Chondrocyte (in vitro differentiated cells): ENCODE measurements at places on chromosomes 3 and 15. TPM values are rescaled to one million over a fixed set of nuclear protein-coding genes. Genes with fewer than 3 reads are reported as not detected.

DNA sequence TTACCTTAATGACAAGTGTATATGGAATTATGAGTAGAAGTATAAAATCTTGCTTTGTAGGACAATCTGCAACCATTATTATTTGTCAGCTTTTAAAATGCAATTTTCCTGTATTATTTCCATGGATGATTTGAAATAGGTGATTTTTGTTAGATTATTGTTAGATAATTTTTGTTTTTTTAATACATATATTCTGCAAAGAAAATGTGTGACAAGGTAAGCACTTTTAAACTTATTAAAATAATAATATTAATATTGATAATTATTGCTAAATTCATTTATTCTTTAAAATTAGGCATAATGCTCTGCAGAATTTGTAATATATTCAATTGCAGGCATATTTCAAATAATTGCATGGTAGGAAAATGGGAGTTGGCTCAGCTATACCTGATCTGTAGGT is 329.5 kb downstream of the CADM2 start:
- no peak for DNase-seq
- H3K4me1 ChIP-seq = no peaks in the 10 kb centered on the region
- peaks cover 10% of the 10 kb centered on the region for H3K27me3 ChIP-seq
- H3K27ac ChIP-seq = no peak overlapping the region
- no peaks in the 10 kb centered on the region for H3K36me3 ChIP-seq
- H3K4me3 ChIP-seq = no peak overlapping the region

DNA sequence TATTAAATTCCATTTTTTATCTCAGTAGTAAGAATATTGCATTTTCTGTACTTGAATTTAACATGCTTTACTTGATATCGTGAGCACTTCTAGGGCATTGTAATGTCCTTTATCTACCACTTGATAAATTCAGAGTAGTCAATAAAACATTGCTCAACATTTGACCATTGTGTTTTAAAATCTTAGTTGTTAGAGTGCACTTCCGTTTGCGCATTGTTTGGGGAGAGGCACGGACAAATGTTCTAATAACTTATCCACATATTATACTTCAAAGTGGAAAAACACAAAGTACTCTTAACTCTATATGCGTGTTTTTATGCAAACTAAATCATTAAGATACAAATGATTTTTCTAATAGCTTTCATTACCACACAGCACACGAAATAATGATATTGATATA is 419 bp downstream of the FAM227B start:
- H3K27me3 ChIP-seq = no peaks in the 10 kb centered on the region
- peaks cover 45% of the 10 kb centered on the region for H3K4me1 ChIP-seq
- H3K27ac ChIP-seq = peak overlapping the region; percentile 99
- H3K36me3 ChIP-seq = peaks cover 6% of the 10 kb centered on the region
- DNase-seq = no peak

DNA sequence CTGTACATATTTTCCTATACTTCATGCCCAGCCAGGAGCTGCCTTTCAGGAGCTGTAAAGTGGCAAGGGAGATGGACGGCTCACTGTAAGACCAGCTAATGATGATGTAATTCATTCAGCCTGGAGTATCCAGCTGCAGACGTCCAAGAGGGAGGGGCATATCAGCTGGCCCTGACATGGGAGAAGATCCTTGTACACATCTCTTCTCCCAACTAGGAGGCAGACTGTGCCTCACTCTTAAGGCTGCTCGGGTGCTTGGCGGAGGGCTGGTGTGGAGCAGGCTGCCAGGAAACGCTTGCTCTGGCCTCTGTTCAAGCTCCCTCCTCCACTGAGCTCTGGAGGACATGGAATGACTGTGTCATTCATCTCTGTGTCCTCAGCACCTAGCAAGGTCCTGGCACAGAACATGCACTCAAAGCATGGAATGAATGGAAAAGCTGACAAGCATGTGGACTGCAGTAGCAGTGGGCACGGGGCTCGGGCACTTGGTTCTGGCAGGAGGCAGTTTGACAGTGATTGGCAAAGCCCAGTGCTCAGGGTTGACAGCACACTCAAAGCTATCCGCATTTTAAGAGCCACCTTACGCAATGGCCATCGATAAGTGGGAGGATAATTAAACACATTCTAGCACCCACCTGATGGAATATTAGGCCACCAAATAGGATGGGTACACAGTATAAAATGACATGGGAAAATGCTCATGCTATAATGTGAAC is 72.4 kb downstream of the TBC1D2B start:
- DNase-seq = no peak
- H3K27ac ChIP-seq = peak overlapping the region; percentile 79
- H3K36me3 ChIP-seq = peaks cover 44% of the 10 kb centered on the region
- peaks cover 33% of the 10 kb centered on the region for H3K4me1 ChIP-seq

GRCh38 chr3:71850654-71851053 is 65.7 kb upstream of the PROK2 start:
- peaks cover 18% of the 10 kb centered on the region for H3K27me3 ChIP-seq
- no peak overlapping the region for H3K27ac ChIP-seq
- DNase-seq = no peak
- H3K4me3 ChIP-seq = no peak overlapping the region

SCAANT1 gene
- not detected in 3 replicates for total RNA-seq

DNA sequence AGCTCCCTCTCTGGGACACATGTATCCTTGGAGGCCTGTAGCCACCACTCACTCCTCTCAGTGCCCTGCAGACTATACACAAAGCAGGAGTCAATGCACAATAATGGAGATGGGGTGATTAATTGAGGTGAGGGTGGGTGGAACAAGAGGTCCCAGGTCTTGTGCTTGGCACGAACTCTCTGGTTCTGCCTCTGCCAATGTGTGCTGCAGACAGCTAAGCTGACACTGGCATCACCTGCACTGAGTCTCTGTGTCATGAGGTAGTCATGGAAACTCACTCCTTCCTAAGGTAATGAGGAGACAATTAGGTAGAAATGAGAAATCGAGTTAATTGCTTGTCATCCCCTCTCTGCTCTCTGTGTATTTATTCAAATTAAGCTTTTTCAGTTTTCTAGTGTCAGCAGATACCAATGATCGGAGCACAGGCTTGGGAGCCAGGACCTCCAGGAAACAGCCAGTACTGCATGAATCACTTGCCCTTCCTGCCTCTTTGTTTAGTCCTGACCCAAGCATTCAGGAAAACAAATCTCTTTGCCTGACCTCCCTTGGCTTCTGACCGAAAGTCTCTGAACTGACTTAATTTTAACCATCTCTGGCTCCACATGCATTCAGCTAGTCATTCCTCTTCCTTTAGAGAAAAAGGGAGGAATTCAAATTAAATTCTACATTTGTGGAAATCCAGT is 56.7 kb downstream of the DRD3 start:
- peaks cover 4% of the 10 kb centered on the region for H3K4me1 ChIP-seq
- no peak overlapping the region for H3K4me3 ChIP-seq
- no peak overlapping the region for H3K27ac ChIP-seq
- DNase-seq = no peak

GABRG3 gene
- total RNA-seq = not detected in 3 replicates

- H3K4me1 ChIP-seq = peaks cover 97% of the 10 kb centered on the region
- H3K36me3 ChIP-seq = peaks cover 64% of the 10 kb centered on the region
- no peak for DNase-seq
- no peaks in the 10 kb centered on the region for H3K27me3 ChIP-seq
Measured at GRCh38 chr15:60379525-60380274, 18.1 kb downstream of the ANXA2 start.

GRCh38 chr15:93649691-93650235 is 560.8 kb upstream of the RGMA start:
- no peaks in the 10 kb centered on the region for H3K36me3 ChIP-seq
- no peak overlapping the region for H3K4me3 ChIP-seq
- H3K4me1 ChIP-seq = no peaks in the 10 kb centered on the region
- no peak overlapping the region for H3K27ac ChIP-seq

DNA sequence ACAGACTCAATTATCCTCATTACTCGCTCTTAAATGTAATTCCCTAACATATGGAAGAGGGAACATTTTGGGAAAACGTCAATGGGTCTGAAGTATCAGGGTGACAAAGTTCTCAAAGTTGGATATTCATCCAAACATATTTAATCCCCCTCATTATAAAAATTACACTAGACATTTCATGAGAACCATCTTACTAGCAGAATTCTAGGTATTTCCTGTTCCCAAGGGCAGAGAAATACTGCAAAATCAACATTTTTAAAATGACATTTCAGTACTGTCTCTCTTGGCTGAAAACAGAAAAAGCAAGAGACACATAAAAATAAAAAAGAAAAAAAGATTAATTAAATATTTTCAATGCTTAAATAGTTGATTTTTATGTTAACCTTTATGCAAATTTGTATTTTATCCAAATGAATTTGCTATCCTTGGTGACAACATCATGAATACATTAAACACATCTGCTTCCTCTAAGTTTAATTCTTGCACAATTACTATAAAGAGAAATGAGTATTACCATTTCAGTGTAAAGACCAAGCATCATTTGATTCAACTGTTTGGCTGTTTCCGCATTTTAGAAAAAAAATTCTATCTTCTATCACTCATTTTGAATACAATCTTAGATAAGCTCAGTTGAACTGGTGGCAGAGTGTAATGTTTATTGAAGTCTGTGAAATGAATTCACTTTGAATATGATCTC is 114.8 kb upstream of the COL8A1 start:
- DNase-seq = no peak
- peak overlapping the region; percentile 93 for H3K27ac ChIP-seq
- peaks cover 97% of the 10 kb centered on the region for H3K4me1 ChIP-seq
- peak overlapping the region; percentile 76 for H3K4me3 ChIP-seq
- peaks cover 13% of the 10 kb centered on the region for H3K36me3 ChIP-seq
- no peaks in the 10 kb centered on the region for H3K27me3 ChIP-seq

DNA sequence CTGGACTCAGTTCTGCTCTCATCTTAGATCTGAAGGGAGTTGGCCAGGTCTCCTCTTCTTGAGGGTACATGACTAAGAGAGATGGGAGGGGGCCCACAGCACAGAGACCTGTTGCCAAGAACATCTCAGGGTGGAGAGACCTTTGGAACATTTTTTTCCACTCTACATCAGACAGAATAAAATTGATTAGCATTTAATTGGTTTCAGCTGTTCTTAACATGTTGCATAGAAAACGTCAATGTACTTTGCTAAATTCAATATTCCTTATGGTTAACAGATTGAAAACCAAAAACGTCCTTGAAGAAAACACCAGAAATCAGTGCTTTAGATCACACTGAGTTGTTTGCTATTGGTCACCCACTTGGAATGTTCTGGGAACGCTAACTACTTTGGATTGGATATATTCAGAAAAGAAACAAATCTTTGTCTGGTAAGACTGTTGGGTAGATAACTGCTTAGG is 36.4 kb upstream of the FSTL1 start:
- H3K4me3 ChIP-seq = no peak overlapping the region
- H3K4me1 ChIP-seq = peaks cover 18% of the 10 kb centered on the region
- H3K27me3 ChIP-seq = no peaks in the 10 kb centered on the region
- DNase-seq = no peak

GRCh38 chr3:186414735-186415419 is 52.8 kb upstream of the DGKG start:
- DNase-seq = no peak
- H3K4me1 ChIP-seq = peaks cover 39% of the 10 kb centered on the region
- peaks cover 4% of the 10 kb centered on the region for H3K27me3 ChIP-seq

DNA sequence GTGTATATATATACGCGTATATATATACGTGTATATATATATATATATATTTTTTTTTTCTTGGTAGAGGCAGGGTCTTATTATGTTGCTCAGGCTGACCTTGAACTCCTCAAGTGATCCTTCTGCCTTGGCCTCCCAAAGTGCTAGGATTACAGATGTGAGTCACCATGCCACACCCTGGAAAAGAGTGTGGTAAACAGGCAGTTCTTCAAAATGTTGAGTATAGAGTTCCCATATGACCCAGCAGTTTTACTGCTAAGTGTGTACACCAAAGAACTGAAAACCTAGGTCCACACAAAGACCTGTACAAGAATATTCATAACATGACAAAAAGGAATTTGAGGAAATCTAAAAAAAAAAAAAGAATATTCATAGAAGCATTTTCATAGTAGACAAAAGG is 71.8 kb upstream of the GCNT3 start:
- no peak overlapping the region for H3K27ac ChIP-seq
- no peaks in the 10 kb centered on the region for H3K36me3 ChIP-seq
- no peak for DNase-seq
- peaks cover 20% of the 10 kb centered on the region for H3K27me3 ChIP-seq
- H3K4me3 ChIP-seq = no peak overlapping the region
- H3K4me1 ChIP-seq = no peaks in the 10 kb centered on the region

GRCh38 chr3:179801263-179801662 is 148.4 kb downstream of the USP13 start:
- no peak for DNase-seq
- peaks cover 18% of the 10 kb centered on the region for H3K4me1 ChIP-seq
- peak overlapping the region; percentile 80 for H3K27ac ChIP-seq
- H3K36me3 ChIP-seq = no peaks in the 10 kb centered on the region
- no peak overlapping the region for H3K4me3 ChIP-seq

DNA sequence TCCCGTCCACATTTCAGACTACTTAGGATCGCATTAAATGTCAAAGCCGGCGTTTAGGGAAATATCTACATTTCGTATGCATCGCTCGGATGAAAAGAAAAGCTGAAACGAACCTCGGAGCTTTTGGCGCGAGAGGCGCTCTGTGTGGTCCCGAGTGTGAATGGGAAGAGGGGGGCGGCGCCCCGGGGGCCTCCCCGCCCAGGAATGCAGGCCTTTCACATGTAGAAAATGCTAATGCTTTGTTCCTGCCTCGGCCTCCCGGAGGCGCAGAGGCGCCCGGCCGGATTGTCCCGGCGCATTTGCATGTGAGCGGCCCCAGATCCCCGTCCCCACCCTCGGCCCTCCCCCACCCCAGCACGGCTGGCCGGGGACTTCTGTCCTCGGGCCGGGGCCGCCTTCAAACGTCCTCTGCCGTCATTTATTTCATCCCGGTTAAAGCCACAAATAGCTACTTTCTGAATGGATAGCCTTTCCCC is 37.0 kb upstream of the TRIM71 start:
- DNase-seq = no peak
- H3K27ac ChIP-seq = peak overlapping the region; percentile 90
- peaks cover 4% of the 10 kb centered on the region for H3K4me1 ChIP-seq

GRCh38 chr3:79167651-79168416 is 600.0 kb downstream of the ROBO1 start:
- peak overlapping the region; percentile 34 for H3K27ac ChIP-seq
- no peaks in the 10 kb centered on the region for H3K36me3 ChIP-seq
- H3K4me1 ChIP-seq = peaks cover 14% of the 10 kb centered on the region
- H3K4me3 ChIP-seq = no peak overlapping the region
- no peaks in the 10 kb centered on the region for H3K27me3 ChIP-seq

- H3K27me3 ChIP-seq = no peaks in the 10 kb centered on the region
- peaks cover 10% of the 10 kb centered on the region for H3K4me1 ChIP-seq
- DNase-seq = no peak
- no peak overlapping the region for H3K4me3 ChIP-seq
- no peaks in the 10 kb centered on the region for H3K36me3 ChIP-seq
Measured at GRCh38 chr3:56918111-56918568, 116.4 kb upstream of the ARHGEF3 start.

- no peak for DNase-seq
- H3K27me3 ChIP-seq = no peaks in the 10 kb centered on the region
- H3K27ac ChIP-seq = no peak overlapping the region
- no peak overlapping the region for H3K4me3 ChIP-seq
- peaks cover 8% of the 10 kb centered on the region for H3K4me1 ChIP-seq
- no peaks in the 10 kb centered on the region for H3K36me3 ChIP-seq
Measured at GRCh38 chr3:108528459-108529252, 18.3 kb upstream of the MYH15 start.

CPLX3 gene
- not detected in 3 replicates for total RNA-seq

ANKRD63 gene
- 0.25 to 1.1 TPM in 2 of 3 replicates, not detected in the other for total RNA-seq
